ENCODE measurements at places on chromosomes 12 and 14. TPM values are rescaled to one million over a fixed set of nuclear protein-coding genes. Genes with fewer than 3 reads are reported as not detected.

GRCh38 chr14:79598339-79598738 is 613.0 kb downstream of the DIO2 start:
- no peak for DNase-seq

- DNase-seq = no peak
Measured at GRCh38 chr12:52517888-52518287, 2.3 kb downstream of the KRT5 start.

GRCh38 chr14:106511006-106511799 is 984.8 kb downstream of the TMEM121 start:
- DNase-seq = no peak

GRCh38 chr12:6757028-6757690 is 4.2 kb upstream of the MLF2 start:
- no peak for DNase-seq

GRCh38 chr12:80498059-80498728 is 54.2 kb downstream of the PTPRQ start:
- DNase-seq = no peak

GRCh38 chr12:5070090-5070489 is 26.4 kb downstream of the KCNA5 start:
- DNase-seq = no peak

DNA sequence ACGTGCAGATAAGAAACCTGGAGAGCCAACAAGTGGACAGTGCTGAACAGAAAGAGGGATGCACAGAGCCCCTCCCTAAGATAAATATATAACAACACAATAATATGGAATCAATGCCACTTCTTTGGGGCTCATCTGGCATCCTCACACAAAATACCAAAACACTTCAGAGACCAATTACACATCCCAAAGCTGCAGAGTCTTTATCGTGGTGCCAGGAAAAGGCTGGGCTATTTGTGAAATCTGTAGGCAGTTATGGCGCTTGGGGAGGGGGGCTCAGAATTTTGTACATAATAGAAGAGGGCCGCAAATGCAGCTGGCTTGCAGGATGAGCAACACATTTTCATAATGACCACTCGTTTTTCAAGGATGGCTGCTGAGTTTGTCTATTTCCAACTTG is 160.4 kb upstream of the NOS1 start:
- DNase-seq = no peak

DNA sequence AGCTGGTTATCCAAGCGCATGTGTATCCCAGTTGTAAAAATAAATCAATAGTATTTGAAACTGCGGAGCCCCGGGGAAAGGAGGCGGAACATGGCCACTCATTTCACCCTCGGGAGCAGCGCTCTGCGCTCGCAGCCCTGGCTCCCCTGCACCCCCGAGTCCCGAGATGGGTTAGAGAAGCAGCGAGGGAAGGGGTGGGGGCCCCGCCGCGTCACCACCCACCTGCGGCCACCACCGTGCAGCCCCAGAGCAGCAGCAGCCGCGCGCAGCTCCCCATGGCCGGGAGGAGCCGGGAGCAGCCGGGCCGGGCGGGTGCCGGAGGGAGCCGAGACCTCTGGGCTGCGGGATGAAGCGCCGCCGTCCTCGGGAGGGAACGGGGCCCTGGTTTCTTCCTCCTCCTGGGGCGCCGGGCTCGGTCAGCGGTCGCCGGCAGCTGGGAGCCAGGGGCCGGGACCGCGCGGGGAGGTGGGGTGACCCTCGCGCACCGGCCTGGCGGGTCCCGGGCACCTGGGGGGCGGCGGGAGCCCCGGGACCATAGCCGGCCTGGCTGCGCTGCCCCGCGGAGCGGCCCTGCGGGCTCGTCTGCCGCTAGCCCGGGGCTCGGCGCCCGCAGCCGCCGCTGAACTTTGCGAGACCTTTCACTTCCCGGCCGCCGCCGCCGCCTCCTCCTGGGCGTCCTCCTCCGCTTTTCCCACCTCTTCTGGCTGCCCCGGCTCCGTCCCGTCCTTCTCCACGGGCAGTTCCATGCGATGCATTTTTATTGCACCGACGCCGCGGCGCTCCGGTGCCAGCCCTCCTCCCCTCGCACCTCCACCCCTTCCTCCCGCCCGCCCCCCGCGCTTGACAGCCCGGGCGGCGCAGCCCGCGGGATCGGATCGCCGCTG is at the start of gene NTN4:
NTN4 (minus strand) TSS at position 732 of the 884 bp plus-strand sequence; CDS start at position 277, 455 bp downstream.
- DNase-seq = peak; percentile 46

GRCh38 chr14:94050231-94050880 is 24.2 kb downstream of the OTUB2 start:
- no peak for DNase-seq

DNA sequence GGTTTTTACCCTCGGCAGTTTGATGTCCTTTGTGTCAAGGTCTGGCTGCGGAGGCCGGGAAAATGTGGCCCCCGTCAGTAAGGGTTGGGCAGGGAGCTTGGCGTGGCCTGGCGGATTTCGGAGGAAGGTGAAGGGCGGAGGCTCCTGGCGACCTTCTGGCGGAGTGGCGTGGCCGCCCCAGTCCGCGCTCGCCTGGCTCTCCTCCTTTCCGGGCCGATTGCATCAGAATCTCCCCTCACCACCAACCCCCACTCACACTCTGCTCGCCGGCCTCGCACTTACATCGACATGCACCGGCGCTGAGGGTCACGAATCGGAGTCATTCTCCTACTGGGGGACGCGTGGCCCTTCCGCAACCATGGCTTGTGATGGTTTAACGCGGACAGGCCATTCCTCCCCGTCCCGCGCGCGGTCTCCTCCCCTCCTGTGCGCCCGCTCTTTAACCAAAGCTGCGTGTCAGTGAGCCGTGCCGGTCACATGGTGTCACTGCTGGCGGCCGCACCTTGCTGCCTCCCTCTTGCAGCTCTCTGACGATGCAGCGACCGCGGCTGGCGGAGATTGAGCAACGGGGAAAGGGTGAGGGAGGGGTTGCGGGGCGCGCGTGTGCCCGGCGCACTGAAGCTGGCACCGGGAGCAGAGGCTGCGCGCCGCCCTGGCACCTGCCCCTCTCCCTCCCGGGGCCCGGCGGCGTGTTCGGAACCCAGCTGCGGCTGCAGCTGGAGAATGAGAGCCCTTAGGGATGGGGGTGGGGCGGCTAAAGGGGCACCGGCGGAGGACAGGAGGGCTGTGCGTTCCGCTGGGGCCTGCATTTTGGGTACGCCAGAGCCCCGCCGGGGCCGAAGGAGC is at the start of gene SLC38A1:
SLC38A1 (minus strand) TSS at position 461 of the 846 bp plus-strand sequence. CDS start 29,243 bp downstream, outside the sequence.
- peak; percentile 96 for DNase-seq

- no peak for DNase-seq
Measured at GRCh38 chr14:32559048-32559447, 229.9 kb downstream of the AKAP6 start.

- DNase-seq = peak; percentile 46
Measured at GRCh38 chr12:52672321-52672933, 7.8 kb downstream of the KRT1 start.

DNA sequence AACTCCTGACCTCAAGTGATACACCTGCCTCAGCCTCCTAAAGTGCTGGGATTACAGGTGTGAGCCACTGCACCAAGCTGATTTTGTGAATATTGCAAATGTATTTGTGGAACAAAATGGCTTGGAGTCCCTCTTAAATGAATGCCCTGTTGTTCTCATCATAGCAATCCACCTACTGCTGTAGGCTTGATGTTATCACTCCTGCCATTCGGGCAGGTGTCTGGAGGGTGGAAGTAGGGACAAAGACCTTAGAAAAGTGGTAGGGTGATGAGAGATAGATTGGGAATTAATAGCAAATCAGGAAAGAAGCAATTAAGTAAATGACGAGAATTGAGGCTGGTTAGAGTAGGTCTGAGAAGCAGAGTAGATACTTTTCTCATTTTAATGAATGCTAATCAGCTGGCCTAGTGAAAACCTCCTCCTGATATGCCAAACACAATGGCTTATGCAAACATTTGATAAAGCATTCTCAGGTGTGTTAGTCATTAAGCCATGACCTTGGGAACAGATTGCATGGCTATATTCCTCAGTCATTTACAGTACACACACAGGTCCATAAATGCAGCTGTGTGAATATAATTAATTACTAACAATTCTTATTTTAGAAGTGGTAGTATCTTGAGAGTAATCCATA is 60.5 kb upstream of the USP44 start:
- peak; percentile 59 for DNase-seq

GRCh38 chr12:6069437-6070093 is 54.9 kb downstream of the VWF start:
- DNase-seq = peak; percentile 16

GRCh38 chr14:101853455-101854018 is 92.0 kb downstream of the PPP2R5C start:
- DNase-seq = no peak

DNA sequence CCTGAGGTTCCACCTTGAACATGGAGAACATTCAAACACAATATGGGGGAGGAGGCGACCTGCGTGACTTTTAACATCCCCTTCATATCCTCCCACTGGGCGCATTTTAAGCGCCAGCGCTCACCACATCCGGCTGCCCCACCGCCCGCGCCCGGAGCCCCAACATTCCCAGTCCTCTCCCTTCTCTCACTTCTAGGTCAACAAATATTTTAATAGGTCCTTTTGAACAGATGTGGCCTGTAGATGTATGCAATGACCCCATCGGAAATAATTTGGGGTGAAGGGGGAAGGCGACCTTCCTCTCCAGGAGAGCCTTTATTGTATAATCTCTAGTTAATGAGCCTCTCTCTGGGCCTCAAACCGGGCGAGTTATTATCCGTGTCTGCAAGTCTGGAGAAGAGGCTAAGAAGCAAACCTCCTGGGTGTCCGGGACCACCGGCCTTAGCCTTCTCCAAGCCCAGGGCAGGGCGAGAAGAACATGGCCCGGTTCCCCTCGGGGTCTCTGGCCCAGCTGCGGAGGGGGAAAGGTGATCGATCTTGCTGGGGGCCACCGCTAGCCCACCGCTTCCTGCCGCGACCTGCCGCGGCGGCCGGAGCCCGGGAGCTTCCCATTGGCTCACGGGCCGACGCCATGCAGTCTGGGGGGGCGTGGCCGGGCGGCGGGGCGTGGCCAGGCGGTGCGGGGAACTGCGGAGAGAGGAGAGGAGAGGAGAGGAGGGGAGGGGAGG is 83.2 kb upstream of the HMGA2 start:
- DNase-seq = peak; percentile 96

DNA sequence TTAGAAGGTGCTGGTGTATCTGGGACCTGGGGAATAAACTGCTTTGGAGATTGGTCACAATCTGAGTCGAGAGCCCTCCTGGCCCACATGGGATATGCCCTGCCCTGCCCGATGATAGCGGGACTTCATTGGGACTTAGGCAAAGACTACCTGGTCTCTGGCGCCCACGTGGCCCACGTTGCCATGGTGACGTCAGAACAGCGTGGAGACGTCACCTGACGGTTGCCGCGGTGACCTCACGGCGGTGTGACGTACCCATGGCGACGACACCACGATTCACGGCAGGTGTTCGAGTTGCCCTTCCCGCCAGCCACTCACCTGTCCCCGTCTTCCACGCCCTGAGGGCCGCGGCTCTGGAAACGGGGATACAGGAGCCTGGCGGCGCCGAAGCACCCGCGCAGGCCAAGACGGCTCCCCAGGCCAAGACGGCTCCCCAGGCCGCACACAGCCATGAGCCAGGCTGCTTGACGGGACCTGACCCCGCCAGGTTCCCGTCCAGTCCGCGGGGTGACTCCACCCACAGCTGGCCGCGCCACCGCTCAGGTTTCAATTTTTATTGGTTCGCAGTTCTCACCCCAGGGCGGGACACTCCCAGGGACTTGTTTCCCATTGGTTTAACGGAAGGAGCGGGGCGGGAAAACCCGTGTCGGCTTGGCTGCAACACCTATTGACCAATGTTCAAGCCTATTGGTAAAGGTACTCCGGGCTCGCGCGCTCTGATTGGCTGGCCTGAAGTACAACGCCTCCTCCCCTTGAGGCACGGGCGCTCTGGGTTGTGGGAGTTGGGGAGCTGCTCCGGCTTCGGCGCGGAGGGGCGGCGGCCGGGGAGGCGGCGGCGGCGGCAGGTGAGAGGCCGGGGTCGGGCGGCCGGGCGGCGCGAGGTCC is at the start of the genes MMAB and MVK:
MMAB (minus strand) TSS at position 476 of the 885 bp plus-strand sequence; CDS start at position 452, 24 bp downstream.
MVK (plus strand) TSS at position 766 of the 885 bp plus-strand sequence. CDS start 1,029 bp downstream, outside the sequence.
- peak; percentile 97 for DNase-seq

DNA sequence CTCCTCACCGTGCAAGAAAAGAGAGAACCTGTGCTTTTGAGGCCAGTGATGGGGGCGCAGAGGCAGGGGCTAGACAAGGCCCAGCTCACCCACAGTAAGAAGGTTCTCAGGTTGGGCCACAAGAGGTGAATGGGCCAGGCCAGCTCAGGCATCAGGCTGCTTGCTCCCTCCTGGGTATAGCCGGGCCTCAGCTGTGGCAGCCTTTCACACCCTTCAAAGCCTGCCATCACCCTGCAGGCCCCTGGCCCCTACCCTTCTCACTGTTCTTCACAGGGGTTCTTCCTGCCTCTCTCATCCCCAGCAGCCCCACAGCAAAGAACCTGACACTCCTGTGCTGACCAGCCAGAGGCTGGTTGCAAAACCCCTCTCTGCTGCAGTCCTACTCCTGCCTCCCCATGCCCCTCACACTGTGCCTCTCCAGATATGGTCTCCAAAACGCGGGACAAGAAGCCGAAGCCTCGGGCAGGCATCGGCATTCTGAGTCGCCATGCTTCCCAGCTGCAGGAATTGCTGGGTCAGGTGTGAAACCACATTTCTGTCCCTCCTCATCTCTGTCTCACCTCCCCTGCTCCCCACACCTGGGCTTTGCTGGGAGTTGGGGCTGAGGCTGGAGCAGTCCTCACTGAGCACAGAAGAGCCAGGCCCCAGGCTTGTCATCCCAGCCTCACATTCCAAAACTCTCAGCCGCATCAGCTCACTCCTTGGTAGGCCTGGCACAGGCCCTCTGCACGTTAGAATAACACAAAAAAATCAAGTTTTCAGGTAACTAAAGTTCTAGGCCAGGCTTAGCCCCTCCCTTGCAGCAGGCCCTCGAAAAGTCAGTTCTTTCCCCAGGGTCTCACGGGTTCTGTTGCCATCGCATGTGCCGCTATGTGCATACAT is 6.9 kb upstream of the FAIM2 start:
- DNase-seq = no peak

DNA sequence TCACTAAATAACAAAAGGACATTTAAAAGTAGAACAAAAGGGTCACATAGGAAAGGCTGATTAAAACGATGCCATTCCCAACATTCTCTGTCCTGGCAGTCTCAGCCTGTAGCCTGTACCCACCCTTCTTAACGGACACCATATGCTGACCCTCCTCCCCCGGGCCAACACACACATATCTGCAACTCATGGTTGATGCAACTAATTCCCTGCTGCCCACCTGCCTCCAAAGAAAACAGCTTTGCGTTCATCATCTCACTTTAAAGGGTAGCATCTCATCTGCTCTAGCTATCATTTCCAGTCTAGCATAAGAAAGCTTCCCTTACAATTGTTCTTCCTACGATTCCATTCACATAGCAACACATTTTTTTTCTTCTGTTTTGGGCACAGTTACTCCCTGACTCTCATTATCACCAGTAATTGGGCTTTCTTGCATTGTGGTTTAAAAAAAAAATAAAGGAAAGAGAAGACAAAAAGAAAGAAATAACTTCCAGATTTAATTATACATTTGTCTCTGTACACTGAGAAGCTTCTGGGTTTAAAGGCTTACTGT is 92.9 kb downstream of the KCNC2 start:
- DNase-seq = no peak

GRCh38 chr12:112130441-112130998 is 5.2 kb downstream of the TRAFD1 start:
- DNase-seq = no peak

GRCh38 chr14:96146131-96146771 is 58.4 kb upstream of the BDKRB2 start:
- peak; percentile 15 for DNase-seq

GRCh38 chr12:64650762-64651161 is 40.5 kb downstream of the RASSF3 start:
- peak; percentile 37 for DNase-seq

ATXN2 gene
- total RNA-seq = 8.9 TPM

RPL41 gene
- total RNA-seq = 3,851 TPM

ASIC1 gene
- 0.74 TPM for total RNA-seq

REP15 gene
- not detected for total RNA-seq

NIN gene
- total RNA-seq = 11.0 TPM

DEGS2 gene
- total RNA-seq = 1.5 TPM

SSTR1 gene
- 1.2 TPM for total RNA-seq

IQSEC3 gene
- total RNA-seq = not detected

TPCN1 gene
- 16.4 TPM for total RNA-seq

Measured in Caki2 (cell line).